ENCODE measurements at places on chromosomes 1 and 21.

DNA sequence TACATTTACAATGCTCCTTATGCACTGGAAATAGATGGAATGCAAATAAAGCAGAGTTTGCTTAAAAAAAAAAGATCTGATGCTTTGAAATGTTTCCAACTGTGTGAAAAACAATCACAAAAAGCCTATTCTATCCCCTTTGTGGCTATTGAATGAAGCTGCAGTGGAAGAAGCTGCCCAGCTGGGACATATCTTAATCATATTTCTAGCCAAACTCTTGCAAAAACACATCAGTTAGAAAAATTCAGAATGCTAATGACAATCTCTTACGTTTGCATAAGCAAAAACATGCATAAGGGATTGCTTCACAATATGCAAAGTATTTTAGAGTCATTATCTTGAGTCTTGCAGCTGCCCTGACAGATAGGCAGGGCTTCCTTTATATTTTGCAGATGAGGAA, 526.4 kb upstream of the USP24 start:
- DNase-seq: no peak

DNA sequence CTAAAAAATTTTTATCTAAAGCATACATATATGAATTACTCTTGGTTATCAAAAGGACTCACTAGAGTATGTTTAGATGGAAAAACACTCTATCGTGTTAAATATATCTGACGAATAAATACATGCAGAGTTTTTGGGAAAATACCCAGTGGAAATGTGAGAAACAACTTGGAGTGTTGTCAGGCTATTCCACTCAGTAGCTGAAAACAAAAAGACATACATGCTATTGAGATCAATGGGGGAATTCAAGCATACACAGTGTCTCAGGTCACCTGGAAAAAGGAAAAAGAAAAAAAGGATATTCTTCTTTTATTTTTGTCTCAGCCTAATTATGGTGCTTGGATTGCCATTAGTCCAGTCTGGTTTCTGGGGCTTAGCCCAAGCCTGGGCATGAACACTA, 247.0 kb upstream of the LYPLAL1 start:
- DNase-seq: no peak

- DNase-seq: no peak
These were observed 2.7 kb upstream of the PDE9A start for GRCh38 chr21:42650441-42651421.

DNA sequence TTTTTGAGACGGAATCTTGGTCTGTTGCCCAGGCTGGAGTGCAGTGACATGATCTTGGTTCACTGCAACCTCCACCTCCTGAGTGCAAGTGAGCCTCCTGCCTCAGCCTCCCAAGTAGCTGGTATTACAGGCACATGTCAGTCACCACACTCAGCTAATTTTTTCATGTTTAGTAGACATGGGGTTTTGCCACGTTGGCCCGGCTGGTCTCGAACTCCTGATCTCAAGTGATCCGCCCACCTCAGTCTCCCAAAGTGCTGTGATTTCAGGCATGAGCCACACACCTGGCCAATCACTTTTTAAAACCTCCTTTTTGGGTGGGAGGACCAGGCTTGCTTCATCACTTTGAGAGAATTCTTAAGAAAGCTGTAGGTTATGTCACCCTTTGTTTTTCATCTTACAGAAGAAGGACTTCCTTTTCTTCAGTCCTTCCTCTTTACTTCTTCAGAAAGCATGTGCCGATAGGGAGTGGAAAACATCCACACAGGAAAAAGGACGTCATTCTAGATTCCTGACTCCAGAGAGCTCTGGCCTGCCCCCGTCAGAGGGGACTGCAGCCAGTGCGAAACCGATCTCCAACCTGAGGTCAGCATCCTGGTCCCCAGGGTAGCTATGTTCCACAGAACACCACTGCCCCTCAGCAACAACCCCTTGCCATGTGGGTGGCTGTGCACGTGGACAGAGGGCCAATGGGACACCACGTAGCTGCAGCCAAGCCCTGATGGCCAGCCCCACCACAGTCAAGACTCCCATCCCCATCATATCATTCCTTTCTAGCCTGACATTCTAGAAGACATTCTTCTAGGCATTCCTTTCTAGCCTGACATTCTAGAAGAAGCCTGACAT, 21.9 kb downstream of the NCF2 start:
- no peak for DNase-seq

DNA sequence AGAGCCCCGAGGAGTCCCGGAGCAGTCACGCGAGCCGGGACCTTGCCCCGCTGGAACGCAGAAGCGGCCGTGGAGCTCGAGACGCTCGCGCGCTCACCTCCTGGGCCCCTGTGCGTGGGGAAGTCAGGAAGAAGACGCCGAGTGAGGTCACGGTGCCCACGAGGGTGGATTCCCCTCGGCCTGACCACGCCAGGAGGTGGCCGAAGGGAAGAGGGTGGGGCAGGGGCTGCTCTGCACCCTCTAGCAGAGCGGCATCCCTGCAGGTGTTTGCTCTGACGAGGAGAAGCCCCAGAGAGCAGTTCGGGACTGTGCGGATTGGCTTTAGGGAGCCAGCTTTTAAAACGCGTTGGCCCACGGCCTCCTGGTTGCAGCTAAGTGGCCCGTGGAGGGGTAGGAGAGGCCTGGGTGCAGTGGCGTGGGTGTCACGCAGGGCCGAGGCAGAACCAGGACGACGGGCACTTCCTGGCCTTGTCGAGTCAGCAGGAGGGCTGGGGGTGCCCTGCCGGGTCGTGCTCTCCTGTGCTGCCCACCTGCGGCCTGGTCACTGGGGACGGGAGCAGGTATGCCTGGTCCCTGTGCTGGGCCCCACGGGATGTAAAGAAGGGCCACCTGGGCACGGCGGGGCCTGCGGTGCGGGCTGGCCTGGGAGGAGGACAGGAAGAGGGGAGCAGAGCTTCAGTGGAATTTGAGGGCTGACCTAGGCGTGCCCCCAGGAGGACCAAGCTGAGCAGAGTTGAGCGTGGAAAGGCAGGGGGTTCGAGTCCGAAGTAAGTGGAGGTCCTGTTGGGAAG, 1.0 kb downstream of the PDXK start:
- no peak for DNase-seq

DNA sequence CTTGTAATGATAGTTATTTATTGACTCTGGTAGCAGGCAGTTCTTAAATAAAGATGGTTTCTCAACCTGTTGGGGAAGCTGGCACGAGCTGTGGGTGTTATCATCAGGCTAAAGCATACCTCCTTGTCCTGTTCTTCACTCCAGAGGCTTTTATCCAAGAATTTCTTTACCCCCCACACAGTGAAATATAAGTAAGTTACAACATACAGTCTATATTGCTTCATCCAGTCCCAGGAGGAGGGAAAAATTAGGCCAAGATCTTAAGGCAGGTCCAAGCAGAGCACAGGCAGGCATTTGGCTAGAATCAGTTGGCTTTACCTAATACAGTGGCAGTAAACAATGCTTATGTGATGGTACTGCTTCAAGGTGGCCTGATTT, 6.3 kb downstream of the TMEM81 start:
- DNase-seq: no peak

DNA sequence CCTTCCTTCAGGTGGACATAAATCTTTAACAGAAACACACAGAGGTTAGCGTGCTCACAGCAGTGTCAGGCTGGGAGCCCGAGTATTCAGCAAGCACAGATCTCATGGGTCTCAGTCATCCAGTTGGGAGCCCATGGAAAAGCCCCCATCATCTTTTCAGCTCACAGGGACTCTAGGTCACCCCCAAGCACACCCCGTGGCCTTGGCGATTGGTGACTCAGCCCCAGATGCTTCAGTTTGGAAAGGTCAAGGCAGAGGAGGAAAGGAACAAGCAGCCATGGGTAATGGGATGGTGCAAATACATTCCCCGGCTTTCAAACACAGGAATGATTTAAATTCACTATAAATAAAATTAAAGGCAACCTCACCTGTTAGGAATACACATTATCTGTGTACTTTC, 88.9 kb downstream of the PGBD5 start:
- no peak for DNase-seq

DNA sequence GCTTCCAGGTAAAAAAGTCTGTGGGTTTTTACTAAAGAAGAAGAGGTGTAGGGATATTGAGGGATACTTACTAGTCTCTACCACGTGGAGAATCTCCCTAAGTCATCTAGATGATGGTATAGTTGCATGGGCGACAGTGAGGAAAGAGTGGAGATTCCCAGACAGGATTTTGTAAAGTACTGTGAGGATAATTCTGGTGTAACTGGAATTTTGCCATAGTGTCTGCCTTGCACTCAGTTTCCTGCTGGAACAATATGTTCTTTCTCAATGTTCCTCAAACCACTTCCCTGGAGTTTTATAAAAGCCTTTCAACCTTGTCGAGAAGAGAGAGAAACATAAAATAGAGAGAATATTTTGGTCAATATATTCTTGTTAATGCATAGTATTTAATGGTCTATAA, 95.1 kb upstream of the WLS start:
- no peak for DNase-seq

DNA sequence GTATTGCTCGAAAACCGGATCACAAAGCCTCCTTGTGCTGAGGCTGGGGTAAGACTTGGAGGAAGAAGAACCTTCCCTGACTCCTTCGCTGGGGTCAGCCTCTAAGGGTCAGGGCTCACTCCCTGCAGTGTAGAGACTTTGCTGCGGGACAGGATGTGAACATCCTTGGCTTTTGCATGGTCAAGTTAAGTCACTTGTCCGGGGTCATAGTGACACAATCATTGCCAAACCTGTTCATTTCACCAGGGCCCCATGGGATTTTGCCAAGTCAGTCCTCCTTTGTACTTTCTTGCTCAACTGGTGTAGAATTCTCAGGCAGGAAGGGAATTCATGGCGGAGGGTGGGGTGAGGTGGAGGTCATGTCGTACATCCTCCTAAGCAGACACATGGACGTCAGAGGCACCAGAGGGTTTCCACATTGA, 24.7 kb upstream of the IL10 start:
- no peak for DNase-seq

DNA sequence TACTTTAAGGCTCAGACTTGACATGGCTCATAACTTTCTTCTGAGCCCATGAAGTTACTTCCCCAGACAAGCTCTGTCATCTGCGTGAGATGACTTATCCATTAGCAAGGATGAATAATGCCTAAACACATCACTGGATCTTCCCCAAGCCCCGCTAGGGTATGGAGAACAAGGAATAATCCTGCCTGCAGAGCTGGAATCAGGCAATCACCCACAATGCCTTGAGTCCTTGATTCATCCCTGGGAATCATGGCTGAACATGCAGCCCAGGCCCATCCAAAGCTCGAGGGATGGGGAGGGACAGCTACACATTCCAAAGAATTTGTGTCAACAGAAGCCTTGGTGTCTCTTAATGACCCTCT, 131.7 kb downstream of the PSMG1 start:
- DNase-seq: no peak

GRCh38 chr1:222996310-222996975, 146.6 kb downstream of the TLR5 start:
- no peak for DNase-seq

GRCh38 chr1:185973645-185974044, 239.5 kb downstream of the HMCN1 start:
- DNase-seq: no peak

GRCh38 chr1:150749720-150750311, 15.8 kb downstream of the CTSS start:
- DNase-seq: no peak

DNA sequence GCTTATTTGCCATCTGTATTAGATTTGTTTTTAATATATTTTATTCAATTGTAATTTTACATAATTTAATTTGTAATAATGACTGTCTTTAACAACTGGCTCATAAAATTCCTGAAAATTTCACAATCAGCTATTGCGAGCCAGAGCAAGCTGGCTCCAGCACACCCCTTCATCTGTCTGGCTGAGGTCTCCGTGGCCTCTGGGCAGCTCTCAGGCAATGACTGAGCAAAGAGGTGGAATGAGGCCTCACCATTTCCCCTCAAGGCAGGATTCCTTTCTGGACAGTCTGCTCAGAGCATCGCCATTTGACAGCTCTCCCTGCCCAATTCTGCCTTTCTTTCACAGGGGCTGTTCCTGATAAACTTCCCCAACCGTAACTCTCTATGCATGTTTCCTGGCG, 5.8 kb upstream of the KANK4 start:
- no peak for DNase-seq

- no peak for DNase-seq
These were observed 16.3 kb downstream of the PCP4L1 start for GRCh38 chr1:161274874-161275273.

DNA sequence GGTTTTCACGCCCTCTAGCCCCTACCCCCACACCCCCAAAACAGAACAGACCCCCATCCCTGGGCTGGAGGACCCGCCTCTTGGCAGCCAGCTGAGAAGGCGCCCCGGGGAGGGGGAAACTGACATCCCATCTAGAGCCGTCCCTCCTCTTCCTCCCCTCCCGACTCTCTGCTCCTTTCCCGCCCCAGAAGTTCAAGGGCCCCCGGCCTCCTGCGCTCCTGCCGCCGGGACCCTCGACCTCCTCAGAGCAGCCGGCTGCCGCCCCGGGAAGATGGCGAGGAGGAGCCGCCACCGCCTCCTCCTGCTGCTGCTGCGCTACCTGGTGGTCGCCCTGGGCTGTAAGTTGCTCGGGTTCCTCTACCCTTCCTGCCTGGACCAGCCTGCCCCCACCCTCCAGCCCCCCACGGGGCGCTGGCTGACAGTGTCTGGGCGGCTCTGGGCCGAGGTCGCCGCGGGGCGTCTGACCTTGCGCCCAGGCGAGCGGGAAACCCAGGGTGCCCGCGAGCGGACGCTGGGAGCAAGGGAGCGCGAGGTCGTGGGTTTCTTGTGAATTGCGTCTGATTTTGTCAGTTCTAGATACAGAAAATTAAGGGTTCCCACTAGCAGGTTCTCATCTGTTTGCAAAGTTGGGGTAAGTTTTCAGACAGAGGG, 618 bp downstream of the JAM2 start:
- DNase-seq: peak; percentile 65

GRCh38 chr1:3889936-3890335, 10.1 kb downstream of the C1orf174 start:
- DNase-seq: no peak

GRCh38 chr1:205630651-205631009, 1.2 kb downstream of the ELK4 start:
- no peak for DNase-seq

GRCh38 chr1:230313453-230314141, 112.5 kb downstream of the PGBD5 start:
- DNase-seq: no peak

DNA sequence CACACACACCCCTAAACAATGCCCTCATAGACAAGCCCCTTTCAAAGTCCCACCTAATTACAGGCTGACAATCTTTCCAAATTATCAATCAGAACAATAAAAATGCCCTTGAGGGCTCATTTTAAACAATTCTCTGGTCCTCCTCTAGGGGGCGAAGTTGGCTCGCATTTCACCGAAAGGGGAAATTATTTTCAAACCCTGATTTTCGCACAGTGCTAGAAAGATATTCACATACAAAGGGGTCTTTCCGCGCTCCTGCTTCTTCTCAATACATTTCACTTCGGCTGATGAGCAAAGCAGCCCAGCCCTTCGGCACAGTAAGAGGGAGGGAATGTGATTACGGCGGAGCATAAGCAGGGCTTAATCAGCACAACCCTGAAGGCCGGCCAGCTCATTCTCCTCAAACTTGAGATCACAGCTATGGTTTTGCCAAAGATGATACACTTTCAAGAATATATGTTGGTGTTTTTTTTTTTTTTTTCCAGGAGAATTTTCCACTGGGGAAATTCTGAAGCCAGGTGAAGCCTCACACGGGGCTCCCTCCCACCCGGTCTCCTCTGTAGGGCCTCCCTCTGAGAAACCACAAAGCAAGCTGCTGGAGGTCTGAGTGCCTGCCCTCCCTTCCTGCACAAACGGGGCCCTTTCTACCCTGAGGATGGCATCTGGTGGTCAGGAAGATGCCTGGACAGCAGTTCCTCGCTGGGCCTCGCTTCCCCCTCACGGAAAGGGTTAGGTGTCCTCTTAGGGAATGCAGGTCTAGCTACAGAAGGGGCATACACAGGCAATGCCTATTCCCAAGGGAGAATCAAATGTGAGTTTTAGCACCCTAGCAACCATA, 66.9 kb downstream of the GNG12 start:
- DNase-seq: no peak
